ENCODE measurements at places on chromosomes 6 and 20.

- DNase-seq = no peak
Measured at GRCh38 chr6:37524025-37524969, 24.6 kb upstream of the CCDC167 start.

GRCh38 chr6:24949020-24949569 is 13.3 kb upstream of the RIPOR2 start:
- DNase-seq = peak; percentile 68

DNA sequence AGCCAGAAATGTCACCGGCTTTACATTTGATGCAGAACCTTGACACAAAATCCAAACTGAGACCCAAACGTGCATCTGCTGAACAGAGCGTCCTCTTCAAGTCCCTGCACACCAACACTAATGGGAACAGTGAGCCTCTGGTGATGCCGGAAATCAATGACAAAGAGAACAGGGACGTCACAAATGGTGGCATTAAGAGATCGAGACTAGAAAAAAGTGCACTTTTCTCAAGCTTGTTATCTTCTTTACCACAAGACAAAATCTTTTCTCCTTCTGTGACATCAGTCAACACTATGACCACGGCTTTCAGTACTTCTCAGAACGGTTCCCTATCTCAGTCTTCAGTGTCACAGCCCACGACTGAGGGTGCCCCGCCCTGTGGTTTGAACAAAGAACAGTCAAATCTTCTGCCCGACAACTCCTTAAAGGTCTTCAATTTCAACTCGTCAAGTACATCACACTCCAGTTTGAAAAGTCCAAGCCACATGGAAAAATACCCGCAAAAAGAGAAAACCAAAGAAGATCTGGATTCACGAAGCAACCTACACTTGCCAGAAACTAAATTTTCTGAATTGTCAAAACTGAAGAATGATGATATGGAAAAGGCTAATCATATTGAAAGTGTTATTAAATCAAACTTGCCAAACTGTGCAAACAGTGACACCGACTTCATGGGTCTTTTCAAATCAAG is 108.4 kb downstream of the RTN4IP1 start:
- peak; percentile 65 for DNase-seq

GRCh38 chr6:161316531-161316930 is 42.7 kb upstream of the AGPAT4 start:
- DNase-seq = no peak

- peak; percentile 71 for DNase-seq
Measured at GRCh38 chr20:24994470-24995368, 2.2 kb upstream of the APMAP start.

- DNase-seq = no peak
Measured at GRCh38 chr6:163136681-163137397, 277.7 kb upstream of the QKI start.

DNA sequence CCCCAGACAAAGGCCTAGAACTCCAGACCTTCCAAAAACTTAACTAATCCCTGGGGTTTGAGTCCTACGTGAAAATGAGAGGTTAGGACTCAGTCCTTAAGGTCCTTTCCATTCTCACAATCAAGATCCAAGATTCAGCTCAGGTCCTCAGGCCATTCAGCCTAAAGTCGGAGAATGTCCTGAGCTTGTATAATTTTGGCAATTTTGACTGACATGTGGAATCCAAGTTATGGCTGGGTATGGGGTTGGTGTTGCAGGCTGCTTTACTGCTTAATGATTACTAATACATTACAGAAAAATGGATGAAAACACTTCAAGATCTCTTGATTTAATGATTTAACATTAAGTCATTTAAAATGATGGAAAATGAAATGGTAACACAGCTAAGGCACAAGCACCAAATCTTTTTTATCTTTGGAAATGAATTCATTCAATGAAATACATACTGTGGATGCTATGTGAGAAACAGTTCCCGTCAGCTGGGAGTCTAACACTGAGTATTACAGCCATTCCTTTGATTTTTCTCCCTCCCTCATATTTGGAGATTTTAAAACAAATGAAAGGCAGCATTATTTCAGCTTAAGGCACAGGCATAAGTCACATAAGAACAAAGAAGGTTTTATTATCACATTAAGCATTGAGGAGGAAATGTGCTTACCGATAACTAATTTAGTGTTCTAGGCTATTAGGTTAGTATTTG is 1.3 kb downstream of the ARHGAP18 start:
- DNase-seq = no peak

DNA sequence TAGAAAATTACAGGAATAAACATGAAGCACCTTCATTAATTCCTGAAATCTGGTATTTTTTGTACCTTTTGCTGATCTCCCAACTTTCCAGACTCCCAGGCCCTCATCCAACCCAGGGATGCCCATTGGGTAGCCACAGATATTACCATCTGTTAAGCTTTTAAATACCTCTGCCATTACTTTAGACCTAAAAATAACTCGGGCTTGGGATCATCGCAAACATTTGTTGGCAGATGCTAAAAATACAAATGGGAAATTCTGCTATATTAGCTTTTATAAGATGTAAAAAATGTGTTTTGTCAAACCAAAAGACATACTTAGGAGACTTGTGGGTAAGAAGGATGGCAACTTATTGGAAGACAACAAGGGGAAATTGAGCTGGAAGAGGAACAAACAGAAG is 376.1 kb downstream of the CENPW start:
- DNase-seq = no peak

GRCh38 chr6:21110684-21111083 is 482.9 kb upstream of the SOX4 start:
- no peak for DNase-seq

- no peak for DNase-seq
Measured at GRCh38 chr20:33781133-33781532, 30.0 kb upstream of the CHMP4B start.
